Right lung (tissue), 10 donors: ENCODE measurements at places on chromosomes 7 and 10. TPM values are rescaled to one million over a fixed set of nuclear protein-coding genes. Genes with fewer than 3 reads are reported as not detected.
A peak's percentile ranks its signal among the peaks of the same experiment; 100 is the strongest.

GRCh38 chr7:106071356-106071998, 40.6 kb downstream of the SYPL1 start:
- DNase-seq = peak; percentile 45

- DNase-seq = no peak
These were observed 152.3 kb downstream of the CELF2 start for GRCh38 chr10:11169976-11170375.

The SLC18A3 gene
- polyA plus RNA-seq = not detected

DNA sequence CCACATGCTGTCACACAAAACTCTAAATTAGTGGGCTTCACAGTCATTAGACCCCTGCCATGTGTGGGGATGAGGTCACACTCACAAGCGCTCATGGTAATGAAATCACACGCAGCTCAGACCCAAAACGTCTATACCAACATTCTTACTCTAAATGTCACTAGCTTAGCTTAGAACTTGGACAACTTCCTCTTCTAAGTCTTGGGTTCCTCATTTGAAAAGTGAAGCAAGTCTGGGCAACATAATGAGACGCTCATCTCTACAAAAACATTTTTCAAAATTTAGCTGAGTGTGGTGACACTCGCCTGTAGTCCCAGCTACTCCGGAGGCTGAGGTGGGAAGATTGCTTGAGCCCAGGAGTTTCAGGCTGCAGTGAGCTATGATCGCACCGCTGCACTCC, 92.7 kb upstream of the MACROH2A2 start:
- no peak for DNase-seq

The NXPH1 gene
- polyA plus RNA-seq = not detected

DNA sequence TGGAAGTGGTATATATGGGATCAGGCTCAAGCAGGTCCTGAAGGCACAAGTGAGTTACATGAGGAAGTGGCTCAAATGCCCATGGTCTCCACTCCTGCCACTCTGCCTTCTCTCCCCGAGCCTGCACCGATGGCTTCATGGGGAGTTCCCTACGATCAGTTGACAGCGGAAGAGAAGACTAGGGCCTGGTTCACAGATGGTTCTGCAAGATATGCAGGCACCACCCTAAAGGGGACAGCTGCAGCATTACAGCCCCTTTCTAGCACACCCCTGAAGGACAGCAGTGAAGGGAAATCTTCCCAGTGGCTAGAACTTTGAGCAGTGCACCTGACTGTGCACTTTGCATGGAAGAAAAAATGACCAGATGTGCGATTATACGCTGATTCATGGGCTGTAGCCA, 95.3 kb downstream of the HOXA1 start:
- no peak for DNase-seq

- no peak for DNase-seq
These were observed 17.0 kb upstream of the IFRD1 start for GRCh38 chr7:112433289-112433688.

The LRIT1 gene
- polyA plus RNA-seq = not detected

The CLEC5A gene
- 0.80 TPM for polyA plus RNA-seq
